ENCODE measurements at places on chromosomes 5 and 9. TPM values are rescaled to one million over a fixed set of nuclear protein-coding genes. Genes with fewer than 3 reads are reported as not detected.

DNA sequence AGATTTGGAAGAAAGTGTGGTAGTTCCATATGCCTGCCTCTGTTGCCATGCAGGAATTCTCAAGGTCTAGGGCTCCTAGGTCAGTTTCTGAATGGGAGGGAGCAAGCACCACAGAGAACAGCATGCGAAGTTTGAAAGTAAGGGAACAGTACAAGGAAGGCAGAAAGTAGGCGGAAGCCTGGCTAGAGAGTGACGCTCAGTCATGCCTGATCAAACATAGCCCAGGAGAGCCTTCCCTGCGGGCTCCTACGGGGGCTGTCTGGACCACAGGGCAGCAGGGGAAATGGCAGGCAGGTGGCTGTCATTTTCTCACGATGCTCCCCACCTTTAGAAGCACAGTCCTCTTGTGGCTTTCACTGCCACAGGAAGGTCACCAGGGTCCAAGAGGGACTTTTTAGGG lies 12.8 kb upstream of the STC2 start:
- DNase-seq: no peak

- no peak for DNase-seq
Observed at GRCh38 chr5:169440107-169440705, 139.3 kb upstream of the SLIT3 start.

Gene SNCAIP
- total RNA-seq: not detected

GRCh38 chr5:84113246-84114105 lies 271.2 kb downstream of the EDIL3 start:
- DNase-seq: no peak

Gene SMC2
- total RNA-seq: 79.5 TPM

Gene IFNA13
- not detected for total RNA-seq

DNA sequence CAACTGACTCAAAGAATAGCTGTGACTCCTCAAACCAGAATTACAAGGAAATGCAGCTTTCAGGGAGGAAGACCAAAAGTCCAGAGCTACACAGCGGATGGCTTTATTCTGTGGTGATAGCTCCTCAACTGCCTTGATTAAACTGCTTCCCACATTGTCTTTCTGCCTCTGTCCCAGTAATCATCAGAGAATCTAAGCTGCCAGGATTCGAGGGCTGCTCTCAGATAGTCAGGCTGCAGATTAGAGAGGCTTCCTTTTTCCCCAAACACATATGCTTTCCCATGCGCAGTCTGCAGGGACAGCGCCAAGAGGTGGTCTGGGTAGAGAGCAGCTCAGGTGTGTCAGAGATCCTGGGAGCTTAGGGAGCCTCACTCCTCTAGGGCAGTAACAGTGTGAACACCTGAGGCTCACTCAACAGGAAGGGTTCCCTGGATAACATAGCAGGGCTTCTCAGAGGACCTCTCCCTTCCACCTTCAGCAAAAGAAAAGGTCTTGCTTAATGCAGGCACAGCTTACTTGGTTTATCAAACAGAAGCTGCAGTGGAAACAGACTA lies 439.9 kb upstream of the TLE4 start:
- no peak for DNase-seq

DNA sequence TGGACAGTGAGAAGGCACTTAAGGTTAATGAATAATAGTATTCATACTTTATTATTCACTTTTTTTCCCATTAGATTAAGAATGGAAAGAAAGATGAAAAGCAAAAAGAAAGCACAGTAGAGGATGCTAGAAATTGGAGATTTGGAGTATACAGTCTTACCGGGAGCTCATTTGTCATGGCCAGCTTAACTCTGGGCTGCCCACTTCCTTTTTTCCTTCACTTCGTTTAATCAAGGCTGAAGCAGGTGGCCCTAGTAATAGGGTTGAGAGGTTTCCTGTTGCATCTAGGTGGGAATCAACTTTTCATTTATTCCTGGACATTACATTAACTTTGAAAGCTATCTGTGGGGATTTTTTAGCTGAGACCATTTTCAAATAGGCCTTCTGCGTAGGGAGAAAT lies 57.0 kb upstream of the MEGF10 start:
- no peak for DNase-seq

- no peak for DNase-seq
Observed at GRCh38 chr9:124477211-124477647, 27.0 kb downstream of the ADGRD2 start.

Gene POLE3
- total RNA-seq: 81.7 TPM

DNA sequence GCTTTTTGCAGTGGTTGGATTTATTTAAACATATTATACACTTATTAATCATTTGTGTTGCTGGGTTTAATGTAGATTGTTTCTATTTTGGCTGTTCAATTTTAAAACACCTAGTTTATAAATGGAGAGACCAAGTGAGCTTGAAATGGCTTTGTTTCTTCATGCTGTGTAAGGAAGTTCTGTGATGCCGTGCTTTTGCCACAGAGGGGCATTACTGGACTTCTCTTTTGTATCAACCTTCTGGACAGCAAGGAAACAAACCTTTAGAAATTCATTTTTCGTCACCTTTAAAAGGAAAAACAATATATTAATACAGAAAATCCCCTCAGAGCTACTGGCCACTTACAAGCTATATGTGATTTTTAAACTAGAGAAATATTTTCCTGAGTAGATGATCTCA lies 81.9 kb downstream of the DMRTA1 start:
- no peak for DNase-seq

Gene NUTM2F
- total RNA-seq: not detected

DNA sequence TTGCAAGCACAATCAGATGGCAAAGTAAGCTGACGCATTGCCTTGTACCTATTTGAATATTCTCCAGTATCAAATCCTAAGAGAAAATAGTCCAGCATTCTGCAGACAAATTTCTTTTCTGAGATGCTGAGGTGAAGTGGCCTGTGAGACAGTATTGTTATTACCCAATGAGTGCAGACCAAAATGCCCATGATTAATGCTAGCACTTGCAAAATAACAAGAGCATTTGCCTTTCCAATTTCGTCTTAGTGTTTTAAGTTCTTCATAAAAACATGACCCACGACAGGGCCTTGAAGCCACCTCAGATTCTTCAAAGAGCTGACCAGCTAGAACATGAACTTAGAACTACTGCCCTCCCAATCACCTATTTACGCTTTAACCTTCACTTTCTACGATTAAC lies 2.6 kb upstream of the IQGAP2 start:
- DNase-seq: no peak
